ENCODE measurements at places on chromosomes 13 and 19.

DNA sequence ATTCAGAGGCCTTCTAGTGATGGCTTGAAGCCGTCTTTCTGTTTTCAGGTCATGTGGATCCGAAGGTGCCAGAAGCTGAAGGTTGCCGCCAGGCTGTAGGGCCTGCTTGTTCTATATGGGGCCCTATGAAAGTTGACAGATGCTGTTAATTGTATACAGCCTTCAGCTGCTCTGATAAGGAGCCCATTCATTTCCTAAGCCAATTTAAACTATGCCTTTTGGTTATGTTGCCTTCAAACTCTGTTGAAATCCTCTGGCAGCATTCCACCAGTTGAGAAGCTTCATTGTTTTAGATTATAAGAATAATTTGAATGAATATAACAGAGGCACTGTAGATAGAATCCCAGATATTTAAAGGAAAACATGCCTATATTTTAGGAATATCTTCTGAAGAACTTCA is 34.4 kb downstream of the RAP2A start:
- DNase-seq, result no peak

DNA sequence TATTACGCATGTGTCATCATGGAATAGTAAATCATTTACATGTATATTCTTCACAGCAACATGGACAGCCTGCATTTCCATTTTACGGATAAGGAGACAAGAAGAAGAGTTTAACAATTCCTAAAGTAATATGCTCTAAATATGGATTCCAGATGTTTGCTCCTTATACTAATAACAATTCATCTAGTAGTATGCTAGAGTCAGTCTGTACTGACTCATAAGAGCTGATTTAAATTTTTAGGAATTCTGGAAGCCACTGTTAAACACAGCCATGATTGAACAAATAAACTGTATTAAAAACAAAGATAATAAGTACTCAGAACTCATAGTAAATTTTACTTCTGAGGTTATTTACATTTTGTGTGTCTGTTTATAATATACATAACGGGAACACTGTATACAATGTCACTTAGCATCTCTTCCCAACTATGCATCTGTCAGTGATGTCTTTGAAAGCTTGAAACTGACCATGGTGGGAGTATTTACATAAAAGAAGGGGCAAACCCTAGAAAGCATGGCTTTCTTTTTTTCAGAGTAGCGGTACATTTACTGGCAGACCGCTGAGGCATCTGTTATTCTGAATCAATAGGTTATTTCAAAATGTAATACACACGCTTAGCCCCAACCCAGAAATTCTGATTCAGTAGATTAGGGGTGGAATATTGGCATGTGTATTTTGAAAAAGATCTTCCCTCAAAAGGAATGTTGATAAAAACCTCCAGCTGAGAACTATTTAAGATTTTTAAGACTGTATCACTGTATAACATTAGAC is 12.9 kb downstream of the ZC3H13 start:
- DNase-seq, result peak; percentile 17

- no peak for DNase-seq
These were observed 685.6 kb upstream of the SLITRK1 start for GRCh38 chr13:84567848-84568247.

DNA sequence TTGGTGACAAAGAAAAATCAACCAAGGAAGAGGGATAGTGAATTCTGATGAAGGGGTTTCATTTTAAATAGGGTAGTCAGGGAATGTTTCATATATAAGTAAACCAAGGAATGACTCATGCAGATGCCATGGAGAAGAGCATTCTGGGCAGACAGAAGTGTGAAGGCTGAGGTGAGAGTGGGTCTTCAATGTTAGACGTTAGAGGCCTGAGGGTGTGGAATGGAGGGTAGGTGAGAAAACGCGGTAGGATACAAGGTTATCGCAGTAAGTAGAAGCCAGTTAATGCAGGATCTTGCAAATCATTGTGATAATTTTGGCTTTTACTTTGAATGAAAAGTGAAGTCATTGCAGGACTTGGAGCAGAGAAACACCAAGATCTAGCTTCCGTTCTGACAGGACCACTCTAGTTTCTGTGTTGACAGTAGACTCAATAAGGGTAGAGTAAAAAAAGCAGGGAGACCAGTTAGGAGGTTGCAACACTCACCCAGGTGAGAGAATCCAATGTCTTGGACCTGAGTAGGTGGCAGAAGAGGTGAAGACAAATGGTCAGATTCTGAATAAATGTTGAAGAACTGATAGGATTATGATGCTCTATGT is 225.2 kb upstream of the TMTC4 start:
- no peak for DNase-seq

- no peak for DNase-seq
These were observed at the start of gene GAPDHS for GRCh38 chr19:35533201-35533821. Gene GAPDHS (plus strand): TSS chr19:35533456. CDS start chr19:35533528, 72 bp downstream.

DNA sequence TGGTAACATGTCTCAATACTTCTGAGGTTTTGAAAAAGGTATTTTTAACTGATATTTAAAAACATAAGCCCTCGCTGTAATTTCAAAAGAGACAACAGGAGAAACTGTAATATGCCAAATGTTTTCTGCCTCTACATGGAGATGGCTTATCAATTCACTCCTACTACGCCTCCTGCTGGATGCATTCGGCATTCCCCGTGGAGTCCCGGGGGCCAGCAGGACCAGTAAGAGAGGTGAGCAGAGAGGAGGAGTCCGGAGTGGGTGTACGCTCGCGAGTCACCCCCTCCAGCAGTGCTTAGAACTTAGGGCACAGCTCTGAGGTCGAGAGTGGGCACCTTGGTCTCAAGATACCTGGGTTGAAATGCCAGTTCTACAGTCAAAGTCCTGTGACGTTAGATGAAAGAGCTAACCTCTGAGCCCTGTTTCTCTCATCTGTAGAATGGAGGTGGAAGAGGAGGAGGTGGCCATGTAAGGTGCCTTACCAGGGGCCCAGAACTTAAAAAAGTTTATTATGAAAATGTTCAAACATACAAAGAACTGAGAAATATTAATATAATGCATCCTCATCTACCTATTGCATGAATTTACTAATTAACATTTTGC is 110.2 kb downstream of the STK24 start:
- no peak for DNase-seq

GRCh38 chr13:64538711-64539110 is 2691.4 kb downstream of the PCDH9 start:
- DNase-seq, result no peak

- peak; percentile 9 for DNase-seq
These were observed 59.2 kb downstream of the SIPA1L3 start for GRCh38 chr19:37966211-37966661.

- no peak for DNase-seq
These were observed 428.1 kb downstream of the ITGBL1 start for GRCh38 chr13:101880581-101880980.

DNA sequence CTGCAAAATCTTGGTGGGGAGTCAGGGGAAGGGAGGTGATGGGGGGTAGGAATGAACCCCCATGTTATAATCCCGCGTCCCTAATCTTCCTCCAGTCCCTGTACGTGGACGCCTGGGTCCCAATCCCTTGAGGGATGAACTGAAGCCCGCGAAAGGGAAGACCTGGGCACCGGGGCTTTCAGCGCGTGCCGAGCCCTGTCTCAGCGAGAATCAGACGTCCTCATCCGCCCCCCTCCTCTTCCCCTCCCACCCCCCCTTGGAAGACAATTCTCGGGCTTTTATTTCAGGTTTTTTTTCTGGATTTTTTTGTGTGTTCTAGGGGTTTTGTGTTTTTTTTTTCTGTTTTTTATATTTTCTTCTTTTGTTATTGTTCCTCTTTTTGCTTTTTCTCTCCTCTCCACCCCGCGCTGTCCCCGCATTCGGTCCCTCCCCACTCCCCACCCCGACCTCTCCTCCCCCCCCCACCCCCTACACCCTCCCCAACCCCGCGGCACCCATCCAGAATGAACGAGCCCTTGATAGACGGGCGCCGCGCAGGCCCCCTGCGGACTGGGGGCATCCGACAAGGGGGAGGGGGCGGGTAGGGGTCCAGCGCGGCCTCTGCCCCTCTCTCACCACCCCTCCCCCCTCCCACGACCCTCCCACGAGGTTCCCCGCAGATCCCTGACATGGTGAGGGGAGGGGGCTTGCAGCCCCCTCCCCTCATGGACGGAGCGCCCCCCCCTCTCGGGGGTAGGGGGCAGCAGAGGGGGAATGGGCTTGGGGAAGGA is 10.3 kb downstream of the C19orf81 start:
- DNase-seq, result no peak

- no peak for DNase-seq
These were observed at the start of gene LILRA2 for GRCh38 chr19:54573330-54573872. Gene LILRA2 (plus strand): TSS chr19:54573790. CDS start chr19:54573879, 89 bp downstream.

GRCh38 chr13:113465300-113465699 is 12.0 kb upstream of the ADPRHL1 start:
- no peak for DNase-seq

- DNase-seq, result no peak
These were observed 34.9 kb upstream of the POP4 start for GRCh38 chr19:29571181-29571580.

- no peak for DNase-seq
These were observed 10.1 kb upstream of the HAS1 start for GRCh38 chr19:51733742-51734522.

DNA sequence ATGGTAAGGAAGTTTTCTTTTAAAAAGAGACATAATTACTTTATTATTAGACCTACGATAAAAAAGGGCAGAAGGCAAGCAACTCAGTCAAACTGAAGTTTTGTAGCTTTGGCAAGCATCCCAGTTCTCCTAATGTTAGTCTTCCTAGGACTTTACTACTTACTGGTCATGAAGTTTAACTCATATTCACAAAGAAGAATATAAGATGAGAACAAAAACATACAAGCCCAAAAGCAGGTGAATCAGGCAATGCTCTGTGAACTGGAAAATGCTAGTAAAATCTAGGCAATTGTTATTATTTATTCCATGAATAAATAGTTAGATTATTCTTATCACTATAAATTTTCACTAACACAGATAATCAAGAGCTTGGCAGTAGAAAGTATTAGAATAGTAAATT is 85.0 kb downstream of the MIPEP start:
- DNase-seq, result no peak

DNA sequence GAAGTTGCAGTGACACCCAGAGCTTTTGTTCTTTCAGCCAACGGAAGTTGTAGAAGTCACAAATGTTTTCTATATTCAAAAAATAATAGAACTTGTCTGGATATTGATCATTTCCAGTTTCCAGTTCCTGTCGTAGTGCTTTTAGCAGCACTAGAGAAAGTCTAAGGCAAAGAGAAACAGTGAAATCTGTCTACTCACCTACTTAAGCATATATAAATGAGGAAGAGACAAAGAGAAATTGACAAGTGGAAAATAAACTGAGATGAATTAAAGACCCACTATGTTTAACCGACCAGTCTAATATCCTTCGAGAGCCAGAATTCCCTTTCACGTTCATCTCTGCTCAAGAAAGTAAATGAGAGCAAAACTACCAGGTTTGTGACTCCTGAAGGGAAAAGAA is 36.7 kb downstream of the DACH1 start:
- no peak for DNase-seq

DNA sequence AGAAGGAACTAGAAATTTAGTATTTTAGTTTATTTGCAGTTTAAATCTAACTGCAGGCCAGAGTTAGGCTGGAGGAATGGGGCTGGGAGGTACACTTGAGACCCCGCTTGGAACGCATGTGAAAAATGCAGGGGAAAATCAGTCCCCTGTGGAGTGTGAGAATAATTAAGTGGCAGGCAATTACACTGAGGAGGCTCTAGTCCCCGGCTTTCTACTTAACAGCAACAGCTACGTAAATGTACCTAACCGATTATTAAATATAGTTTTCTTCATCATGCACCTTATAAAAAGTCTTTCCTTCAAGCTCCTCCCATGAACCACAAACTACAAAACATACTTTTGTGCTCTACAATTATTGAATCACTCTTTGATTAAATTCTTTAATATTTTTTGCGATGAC is 804 bp downstream of the ZNF708 start:
- DNase-seq, result no peak

DNA sequence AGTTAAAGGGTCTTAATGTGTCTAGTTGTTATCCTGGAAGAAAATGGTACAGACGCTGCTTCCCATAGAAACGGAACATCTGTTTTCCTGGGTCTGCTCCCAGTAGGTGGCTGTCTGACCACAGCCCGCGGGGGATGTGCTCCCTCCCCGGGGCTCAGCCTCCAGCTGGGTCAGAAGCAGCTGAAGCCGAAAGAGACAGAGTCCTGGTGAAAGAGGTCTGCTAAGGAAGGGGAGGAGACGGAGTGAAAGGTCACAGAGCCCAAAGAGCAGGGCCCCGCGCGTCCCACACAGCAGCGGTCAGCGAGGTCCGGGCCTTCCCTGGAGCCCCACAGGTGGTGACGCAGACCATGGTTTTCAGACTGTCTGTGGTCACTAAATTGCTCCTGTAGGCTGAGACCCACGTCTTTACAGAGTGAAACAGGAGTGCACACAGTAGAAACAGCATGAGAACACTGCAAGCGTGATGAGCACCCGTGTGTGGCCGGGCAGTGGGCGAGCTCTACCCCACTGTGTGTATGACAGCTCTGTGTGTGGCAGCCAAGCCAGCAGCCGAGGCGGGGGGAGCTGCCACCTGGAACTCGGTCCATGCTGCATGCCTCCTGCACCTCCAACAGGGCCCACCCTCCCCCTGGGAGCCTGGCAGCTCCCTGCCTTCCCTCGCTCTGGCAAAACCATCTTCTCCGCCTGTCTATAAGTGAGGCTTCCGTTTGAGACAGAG is 52.0 kb upstream of the C13orf46 start:
- DNase-seq, result peak; percentile 27

DNA sequence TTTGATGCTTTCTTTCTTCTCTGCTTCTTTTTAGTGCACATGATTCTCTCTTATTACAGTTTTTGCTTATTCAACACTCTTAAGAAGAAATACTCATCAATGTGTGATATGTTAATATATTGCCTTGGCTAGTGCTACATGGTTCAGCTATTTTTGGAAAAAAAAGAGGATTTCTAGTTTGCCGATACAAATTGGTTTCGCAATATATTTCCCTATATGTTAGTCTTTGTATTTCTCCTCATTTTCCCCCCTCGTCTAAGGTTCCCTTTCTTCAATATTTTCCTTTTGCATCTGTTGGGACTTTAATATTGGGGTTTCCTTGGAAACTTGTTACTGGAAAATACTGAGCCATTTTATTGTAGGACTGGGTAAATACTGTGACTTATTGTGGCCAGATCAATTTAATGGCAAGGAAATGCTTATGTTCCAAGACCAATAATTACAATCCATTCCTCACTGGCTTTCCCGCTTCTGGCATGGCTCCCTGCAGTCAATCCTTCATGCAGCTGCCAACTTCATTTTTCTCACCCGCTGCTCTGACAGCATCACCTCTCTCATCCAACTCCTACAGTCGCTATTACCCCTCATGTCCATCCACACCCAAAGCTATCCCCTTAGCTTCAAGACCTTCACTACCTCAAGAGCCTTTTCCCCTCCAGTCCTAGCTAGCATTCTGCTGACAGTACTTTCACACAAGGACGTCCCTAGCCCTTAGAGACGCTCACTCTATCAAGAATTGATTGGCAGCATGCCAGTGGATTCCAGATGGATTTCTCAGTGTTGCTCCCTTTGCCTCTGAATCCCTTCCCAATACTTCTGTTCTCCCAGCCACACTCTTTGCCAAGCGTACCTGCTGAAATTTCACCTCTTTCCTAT is 280.1 kb upstream of the TMTC4 start:
- no peak for DNase-seq

DNA sequence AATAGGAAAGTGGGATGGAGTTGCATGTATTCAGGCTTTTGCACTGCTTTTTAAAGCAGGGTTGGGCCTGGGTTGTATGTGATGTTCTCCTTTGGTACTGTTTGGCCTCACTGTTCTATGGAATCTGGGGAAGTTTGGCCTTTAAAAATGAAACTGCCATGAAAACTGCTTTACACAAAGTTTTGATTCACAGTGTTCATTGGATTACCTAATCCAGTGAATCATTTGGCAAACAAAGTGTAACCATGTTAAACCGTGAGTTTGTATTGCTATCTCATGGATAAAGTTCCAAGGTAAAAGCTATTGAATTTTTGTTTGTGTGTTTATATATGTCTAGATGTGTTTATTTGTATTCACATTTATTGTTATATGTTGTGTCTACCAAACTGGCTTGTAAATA is 1658.6 kb downstream of the OLFM4 start:
- DNase-seq, result no peak
